ENCODE measurements at places on chromosomes 12 and 14. TPM values are rescaled to one million over a fixed set of nuclear protein-coding genes. Genes with fewer than 3 reads are reported as not detected.

Gene PLEKHG7
- not detected for total RNA-seq

Gene PTPRR
- 2.2 TPM for total RNA-seq

Gene IFT43
- 43.1 TPM for total RNA-seq

Gene CIDEB
- total RNA-seq, result 2.9 TPM

Gene SIRT4
- total RNA-seq, result 2.4 TPM

Measured in uterine smooth muscle cell (primary cell).